Stimulated activated naive B cell treated with anti-CD40 and anti-IgM and Interleukin-4, amounts not matched to agents 10 μg/mL and 1 μg/mL and 100 μg/mL, for 72 hours (primary cell): ENCODE measurements at places on chromosomes 3 and 15.

DNA sequence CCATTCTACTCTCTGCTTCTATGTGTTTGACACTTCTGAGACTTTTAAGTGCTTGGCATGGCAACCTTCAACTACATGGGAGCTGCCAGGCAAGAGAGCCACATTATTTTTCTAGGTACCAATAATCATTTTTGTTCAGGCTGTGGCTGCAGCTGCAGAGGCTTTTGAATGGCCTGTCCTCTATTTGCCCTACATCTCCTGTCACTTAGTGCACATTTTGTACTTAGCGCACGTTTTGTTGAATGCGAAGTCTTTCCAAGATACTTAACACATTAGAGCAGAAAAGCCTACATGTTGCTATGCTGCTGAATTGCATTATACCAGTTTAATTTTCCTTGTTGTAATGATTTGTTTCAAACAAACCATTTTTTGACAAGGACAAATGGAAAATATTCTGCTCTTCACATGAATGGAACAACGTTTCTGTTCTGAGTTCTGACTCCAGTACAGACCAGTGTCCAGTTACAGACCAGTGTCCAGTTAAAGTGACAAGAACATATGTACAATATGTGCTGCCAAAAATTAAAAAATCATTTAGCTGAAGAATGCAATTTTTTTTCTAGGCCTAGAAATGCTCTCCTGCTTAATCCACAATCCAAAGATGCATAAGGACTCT, 113.9 kb downstream of the ABI3BP start:
- DNase-seq, result no peak

DNA sequence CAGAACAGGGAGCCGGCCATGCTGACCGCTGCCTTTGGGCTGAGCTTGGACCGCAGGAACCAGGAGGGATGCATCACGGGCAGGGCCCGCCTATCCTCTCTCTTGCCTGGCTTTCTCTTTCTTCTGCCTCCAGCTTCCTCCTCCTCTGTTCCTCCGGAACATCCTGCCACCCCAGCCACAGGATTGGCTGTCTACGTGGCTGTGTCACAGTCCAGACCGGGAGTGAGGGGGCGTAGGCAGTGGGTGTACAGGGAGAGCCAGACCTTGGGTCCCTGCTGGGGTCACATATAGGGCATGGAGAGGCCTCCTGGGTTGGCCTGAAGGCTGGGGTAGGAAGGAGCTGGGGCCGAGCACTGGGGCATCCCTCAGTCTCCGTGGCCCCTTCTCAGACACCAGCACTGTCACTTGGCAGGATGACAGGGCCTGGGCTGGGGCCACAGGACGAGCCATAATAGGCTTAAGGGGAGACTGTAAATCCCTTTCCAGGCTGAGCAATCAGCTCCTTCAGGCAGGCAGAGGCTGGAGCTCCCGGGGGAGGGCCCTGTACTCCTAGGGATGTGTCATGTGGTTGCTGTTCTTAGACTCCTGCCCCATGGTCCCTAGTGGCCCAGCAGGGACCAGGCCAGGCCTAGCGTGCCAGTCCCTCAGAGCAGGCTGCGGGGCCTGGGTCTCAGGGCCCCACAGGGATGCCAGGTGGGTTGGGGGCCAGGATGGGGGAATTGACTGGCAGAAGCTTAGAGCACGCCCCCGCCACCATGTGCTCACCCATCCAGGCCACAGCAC, 25.4 kb downstream of the LINGO1 start:
- no peak for DNase-seq

DNA sequence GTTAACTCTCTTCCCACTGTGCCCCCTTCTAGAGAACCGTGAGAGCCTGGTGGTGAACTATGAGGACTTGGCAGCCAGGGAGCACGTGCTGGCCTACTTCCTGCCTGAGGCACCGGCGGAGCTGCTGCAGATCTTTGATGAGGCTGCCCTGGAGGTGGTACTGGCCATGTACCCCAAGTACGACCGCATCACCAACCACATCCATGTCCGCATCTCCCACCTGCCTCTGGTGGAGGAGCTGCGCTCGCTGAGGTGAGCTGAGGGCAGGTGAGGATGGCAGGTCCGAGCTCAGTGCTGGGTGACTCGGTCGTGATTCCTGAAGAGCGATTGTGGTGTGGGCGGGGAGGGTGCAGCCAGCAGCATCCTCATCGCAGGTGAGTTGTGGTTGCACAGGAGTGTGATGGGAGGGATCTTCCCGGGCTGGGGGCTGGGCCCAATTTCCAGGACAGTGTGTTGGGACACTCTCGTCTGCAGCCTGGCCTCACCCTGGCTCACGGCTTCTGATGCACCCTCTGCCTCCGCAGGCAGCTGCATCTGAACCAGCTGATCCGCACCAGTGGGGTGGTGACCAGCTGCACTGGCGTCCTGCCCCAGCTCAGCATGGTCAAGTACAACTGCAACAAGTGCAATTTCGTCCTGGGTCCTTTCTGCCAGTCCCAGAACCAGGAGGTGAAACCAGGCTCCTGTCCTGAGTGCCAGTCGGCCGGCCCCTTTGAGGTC, 8.0 kb downstream of the MCM2 start:
- no peak for DNase-seq

GRCh38 chr3:197511853-197512635, 43.7 kb downstream of the BDH1 start:
- no peak for DNase-seq

DNA sequence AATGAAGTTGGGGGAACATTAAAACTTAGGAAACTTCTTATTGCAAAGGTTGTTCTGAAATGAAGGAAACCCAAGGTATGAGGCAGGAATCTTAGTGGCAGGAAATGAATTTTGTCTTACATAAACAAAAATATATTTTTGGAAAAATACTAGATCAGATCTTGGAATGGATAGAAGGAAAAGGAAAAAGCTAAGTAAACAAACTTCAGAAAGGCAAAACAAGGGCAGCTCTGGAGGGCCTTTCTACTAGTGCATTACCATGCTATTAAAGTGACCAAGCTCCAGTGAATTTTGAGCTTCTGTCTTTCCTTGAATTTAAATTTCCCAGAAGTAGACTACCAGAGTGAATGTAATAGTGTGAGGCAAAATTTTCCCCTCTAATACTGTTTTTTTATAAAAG, 13.6 kb downstream of the ARL6 start:
- no peak for DNase-seq
